ENCODE measurements at places on chromosomes 7 and 10.
A peak's percentile ranks its signal among the peaks of the same experiment; 100 is the strongest.

GRCh38 chr10:13990946-13991345 is 339.8 kb downstream of the FRMD4A start:
- DNase-seq = no peak

DNA sequence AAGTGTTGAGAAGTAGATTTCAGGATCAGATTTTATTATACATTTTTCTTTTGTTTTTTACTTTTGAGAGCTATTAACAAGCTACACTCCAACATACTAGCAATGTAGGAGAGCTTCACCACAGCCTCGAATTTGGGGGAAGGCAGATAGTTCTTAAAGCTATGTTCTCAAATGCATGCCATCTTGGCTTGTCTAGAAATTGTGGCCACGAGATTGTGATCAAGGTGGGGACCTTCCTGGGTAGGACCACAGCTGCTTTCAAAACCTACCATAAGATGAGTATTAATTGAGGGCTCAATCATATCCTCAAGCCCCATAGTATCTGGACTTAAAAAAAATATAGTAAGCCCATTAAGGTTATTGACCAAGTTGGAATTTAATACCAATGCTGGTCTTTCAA is 27.9 kb upstream of the JAZF1 start:
- DNase-seq = no peak

GRCh38 chr10:32890444-32890843 is 67.6 kb downstream of the ITGB1 start:
- no peak for DNase-seq

DNA sequence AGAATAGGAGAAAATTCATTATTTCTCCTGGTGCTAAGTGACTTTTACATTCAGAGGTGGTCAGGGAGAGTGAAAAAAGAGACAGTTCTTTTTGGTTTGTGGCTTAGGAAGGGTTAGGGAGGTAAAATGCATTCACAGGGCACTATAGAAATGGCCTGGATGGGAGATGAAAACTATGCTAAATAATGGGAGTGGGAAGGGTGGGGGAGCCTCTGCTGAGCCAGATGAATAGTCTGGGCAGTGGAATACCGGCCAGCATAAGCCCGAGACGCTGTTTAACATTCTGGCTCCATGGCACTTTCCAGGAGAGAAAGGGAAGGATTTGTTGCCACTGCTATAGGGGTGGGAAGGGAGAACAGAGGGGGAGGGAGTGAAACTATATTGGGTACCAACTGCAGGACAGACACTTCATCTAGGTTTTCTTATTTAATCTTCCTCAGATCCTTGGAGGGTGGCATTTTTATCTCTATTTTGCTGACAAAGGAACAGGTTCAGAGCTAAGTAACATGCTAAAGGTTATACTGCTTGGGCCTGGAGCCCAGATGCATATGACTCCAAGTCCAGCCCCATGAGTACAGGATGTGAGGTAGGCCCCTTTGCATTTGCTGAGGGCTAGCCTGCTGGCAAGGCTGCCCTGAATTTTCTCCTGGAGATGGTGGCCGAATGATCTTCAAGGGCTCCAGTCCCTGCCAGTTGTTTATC is 372.4 kb downstream of the CCSER2 start:
- DNase-seq = no peak

DNA sequence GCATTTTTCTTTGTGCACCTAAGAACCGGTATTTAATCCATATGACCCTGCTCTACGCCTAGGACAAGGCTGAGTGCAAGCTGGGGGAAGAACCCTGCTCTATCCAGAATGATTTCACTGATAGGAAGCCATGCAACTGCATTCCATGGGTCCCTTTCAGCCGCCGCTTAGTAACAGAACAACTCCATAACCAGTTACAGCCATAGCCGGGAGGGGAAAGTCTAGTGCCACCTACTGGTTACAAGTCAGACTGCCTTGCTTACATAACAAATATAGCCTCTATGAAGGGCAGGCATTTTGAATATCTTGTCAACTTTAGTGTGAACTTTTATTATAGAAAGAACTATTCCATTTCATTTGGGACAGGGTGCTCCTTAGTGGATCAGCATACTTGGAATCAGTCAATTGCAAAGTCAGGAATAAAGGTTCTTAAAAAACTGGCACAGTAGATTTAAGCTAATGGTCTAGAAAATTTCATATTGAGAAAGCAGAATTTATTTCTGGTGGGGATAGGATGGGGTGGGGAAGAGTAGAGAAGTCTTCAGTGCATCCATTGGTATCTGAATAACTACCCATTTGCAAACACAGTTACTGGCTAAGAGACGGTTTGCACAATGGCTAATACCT is 521.7 kb downstream of the ADRA2A start:
- no peak for DNase-seq

DNA sequence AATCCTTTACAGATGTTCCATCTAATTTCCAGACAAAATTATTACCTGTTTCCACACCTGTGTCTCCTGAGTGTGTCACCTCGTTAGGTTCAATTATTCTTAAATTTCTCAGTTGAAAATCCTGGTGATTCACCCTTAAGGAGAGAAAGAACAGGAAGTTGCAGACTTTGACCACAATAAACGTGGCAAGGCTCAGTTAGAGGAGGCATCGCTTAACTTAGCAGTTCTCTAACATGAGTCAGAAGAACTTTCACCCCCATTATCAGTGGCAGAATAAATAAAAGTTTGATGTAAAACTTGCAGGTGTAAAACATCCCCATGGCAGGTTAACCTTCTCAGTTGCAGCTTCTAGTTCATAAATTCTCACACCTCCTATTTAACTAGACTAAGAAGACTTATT is 8.3 kb downstream of the XPNPEP1 start:
- DNase-seq = peak; percentile 36

GRCh38 chr7:34821932-34822558 is 164.0 kb downstream of the NPSR1 start:
- DNase-seq = no peak

DNA sequence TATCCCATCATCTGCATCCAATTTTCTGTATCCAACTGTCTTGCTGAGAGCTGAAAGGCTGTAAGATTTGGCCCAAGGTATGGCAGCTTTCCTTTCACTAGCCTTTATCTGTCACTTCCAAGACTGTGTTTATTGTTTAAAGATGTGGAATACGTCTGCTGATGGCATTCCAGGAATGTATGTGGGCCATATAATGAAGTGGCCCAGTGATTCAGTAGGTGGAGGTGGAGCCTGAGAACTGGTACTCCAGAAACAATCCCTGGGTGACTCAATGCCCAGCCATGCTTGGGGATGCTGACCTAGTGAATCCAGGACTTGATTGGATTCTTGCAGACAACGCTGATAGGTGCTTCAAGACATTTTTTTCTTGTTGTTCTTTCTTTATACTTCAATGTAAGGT is 13.5 kb downstream of the NEUROD6 start:
- DNase-seq = no peak

DNA sequence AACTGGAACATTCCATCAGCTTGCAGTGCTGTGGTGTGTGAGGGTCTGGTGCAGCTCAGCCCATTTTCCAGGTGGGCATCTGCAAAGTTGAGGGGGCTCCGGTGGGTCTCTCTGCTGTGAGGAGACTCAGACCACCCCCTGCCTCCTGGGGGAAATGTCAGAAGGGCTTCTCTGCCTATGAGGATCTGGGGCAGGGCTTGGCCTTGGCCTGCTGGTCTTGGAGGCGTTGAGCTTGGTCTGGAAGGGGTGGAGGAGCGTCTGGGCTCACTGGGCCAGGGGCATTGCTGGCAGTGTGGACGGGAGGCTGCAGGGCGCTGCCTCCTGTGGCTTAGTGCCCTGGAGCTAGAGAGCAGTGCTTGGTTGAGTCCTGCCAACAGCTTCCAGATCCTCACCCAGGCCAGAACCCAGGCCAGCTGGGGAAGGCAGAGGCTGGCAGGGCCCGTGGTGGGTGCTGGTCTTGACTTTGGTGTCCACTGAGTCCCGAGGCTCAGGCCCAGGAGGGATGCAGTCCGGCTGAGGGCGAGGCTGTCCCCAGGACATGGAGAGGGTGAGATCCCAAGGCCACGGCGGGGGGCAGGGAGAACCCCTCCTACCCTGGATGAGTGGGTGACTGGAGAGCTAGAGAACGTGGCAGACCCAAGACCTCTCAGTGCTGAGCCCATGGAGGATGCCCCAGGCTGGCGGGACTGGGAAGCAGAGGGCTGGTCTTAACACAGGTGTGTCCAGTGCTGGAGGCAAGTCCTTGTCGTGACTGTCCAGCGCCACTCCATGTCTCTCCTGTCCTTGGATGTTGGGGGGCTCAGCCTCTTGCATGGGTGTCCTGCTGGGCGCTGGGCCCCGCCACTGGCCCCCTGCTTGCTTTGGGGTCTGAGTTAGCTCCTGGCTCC is 2.8 kb downstream of the SPRN start:
- no peak for DNase-seq

- no peak for DNase-seq
These were observed 69.1 kb downstream of the INPP5A start for GRCh38 chr10:132606536-132607316.

GRCh38 chr10:122326806-122327205 is 47.7 kb upstream of the PLEKHA1 start:
- DNase-seq = no peak

DNA sequence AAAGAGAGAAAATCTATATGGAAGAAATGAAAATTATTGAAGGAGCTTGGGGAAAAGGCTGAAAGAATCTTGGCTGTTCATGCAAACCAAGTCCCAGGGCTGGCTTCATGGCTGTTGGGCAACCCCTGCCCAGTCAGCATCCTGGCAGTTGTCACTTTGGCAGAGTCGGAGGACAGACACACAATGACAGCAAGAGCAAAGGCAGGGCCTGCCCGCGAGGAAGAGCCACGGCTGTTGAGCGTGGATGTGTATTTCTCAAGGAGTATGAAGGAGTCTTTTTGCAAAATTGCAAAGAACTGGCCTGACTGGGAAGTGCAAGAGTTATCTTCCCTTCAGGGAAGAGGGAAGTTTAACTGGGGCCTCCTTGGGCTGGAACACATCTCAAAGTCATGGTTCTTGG is 11.7 kb downstream of the PTPRE start:
- no peak for DNase-seq

DNA sequence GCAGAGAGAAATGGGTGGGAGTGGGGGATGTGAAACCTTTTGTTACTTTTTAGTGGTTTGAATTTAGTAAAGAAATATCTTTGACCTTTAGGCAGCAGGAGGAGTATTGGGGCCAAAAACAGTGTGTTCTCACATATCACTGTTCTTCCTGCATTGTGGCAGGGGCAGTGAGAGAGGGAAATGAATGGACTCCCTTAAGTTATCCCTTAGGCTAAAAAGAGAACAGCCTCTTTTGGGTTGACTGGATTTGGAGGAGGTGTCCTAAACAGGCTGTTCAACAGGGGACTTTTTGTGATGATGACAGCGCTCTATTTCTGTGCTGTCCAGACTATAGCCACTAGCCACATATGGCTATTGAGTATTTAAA is 22.3 kb downstream of the ZNF775 start:
- no peak for DNase-seq

DNA sequence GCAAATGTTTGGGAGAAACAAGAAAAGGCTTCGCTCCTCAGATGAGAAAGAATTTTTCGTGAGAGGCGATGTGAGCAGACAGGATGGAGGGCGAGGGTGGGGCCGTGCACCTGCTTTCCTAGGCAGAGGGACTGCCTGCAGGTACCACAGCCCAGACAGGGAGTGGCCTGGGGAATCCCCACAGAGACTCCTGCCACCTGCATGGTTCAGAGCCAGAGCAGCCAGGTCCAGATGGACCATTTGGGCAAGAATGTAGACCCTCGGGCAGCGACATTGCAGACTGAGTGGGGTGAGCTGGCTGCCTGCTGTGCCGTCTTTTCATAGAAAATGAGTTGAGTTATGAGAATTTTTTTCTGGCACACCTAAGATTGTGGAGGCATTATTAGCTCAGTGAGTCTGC is 216.8 kb downstream of the SNX10 start:
- DNase-seq = no peak

DNA sequence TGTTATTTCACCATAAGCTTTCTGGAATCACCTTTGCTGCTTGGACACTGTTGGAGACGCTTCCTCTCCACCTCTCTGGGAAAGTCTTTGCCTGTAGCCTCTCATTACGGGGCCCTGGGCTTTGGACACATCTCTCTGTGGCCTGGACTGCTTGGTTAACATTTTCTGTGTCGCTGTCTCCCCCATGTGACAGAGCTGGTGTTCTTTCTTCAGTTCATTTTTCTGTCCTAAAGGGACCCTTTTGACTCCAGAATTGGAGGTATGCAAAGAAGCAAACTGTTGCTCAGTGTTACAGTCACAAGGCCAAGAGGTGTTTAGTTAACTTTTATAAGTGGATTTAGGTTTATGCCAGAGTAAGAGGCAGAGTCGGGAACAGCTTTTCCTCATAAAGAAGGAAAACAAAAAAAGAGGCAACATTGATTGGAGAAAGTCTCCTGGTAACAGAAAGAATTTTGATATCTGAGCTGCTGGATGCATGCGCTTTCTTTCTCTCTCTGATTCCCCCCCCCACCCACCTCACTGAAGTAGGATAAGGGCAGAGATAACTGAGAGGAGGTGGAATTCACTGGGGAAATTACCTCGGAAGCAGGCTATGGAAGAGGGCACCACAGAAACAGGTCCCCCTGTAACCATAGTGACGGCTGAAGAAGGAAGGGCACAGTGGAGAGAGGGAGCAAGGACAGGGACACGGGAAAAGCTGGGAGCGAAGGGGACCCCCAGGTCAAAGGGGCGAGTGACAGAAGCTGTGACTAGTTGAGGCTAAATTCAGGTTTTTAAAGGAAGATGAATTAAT is 57.8 kb downstream of the LGI1 start:
- no peak for DNase-seq

DNA sequence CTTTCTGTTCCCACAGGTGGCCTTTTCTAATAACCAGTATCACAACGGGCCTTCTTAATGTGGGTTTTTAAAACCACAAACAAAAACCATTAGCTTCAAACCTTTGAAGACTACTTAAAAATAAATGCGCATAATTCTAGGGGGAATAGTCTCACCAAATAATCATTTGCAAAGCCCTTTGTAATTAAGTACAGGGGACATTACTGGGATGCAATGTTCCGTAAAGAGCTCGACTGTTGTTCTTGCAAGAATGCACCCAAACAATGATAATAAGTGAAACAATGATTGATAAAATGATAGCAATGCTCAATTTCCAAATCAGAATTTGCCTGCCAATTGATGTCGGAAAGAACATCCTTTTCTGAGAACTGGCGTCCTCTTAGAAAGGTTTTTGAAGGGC is 589.1 kb upstream of the ADARB2 start:
- no peak for DNase-seq

DNA sequence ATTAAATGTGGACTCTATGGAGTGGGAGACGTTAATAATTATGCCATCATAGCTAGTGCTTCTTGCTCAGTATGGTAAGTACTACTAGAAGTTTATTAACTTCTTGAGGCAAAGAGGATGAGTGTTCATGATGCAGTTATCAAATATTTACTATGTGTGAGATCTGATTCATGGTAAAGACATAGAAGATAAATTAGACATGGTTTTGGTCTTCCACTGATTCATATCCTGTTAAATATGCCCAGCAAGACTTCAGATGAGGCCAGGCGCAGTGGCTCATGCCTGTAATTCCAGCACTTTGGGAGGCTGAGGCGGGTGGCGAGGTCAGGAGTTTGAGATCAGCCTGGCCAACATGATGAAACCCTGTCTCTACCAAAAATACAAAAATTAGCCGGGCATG is 547.1 kb upstream of the ANKRD30A start:
- no peak for DNase-seq

Measured in T-helper 22 cell (primary cell).